ENCODE measurements at places on chromosomes 7 and 10. TPM values are rescaled to one million over a fixed set of nuclear protein-coding genes. Genes with fewer than 3 reads are reported as not detected.

Gene FGL2
- 34.0 TPM for total RNA-seq

Gene POU6F2
- total RNA-seq = not detected

Gene ZPBP
- total RNA-seq = not detected

Gene CACNA2D1
- total RNA-seq = 9.3 TPM

Gene GPR158
- 0.16 TPM for total RNA-seq

Gene SPDYE16
- total RNA-seq = not detected

Gene PAPSS2
- total RNA-seq = 310 TPM

Gene GIMAP8
- total RNA-seq = 4.5 TPM

Gene IFIT2
- 7.5 TPM for total RNA-seq

Gene ZNF511
- total RNA-seq = 78.2 TPM

Gene C10orf67
- total RNA-seq = not detected

Gene FBXO24
- total RNA-seq = 1.8 TPM

Gene PPP1R3C
- 1.9 TPM for total RNA-seq

Gene ATG9B
- total RNA-seq = 1.2 TPM

Gene SVOPL
- total RNA-seq = 0.62 TPM

Gene ADAM12
- 0.64 TPM for total RNA-seq

Gene ASZ1
- not detected for total RNA-seq

Gene C10orf71
- not detected for total RNA-seq

Gene LIPA
- total RNA-seq = 30.4 TPM

Gene SPDYE2
- not detected for total RNA-seq

Gene C10orf105
- total RNA-seq = not detected

Gene TAF5
- 5.5 TPM for total RNA-seq

Gene PRXL2A
- total RNA-seq = 73.5 TPM

Gene MSS51
- 1.4 TPM for total RNA-seq

Gene ZCWPW1
- total RNA-seq = 1.1 TPM

Gene MLXIPL
- total RNA-seq = 15.7 TPM

Gene TFEC
- total RNA-seq = 0.69 TPM

Gene AKR1C1
- total RNA-seq = 13.0 TPM

Gene VPS37D
- total RNA-seq = 0.62 TPM

Gene CCDC7
- 9.9 TPM for total RNA-seq

Gene FAM13C
- 1.0 TPM for total RNA-seq

Gene LAMB4
- total RNA-seq = not detected

Gene BTBD16
- 0.13 TPM for total RNA-seq

Gene GRM3
- total RNA-seq = not detected

Gene EN2
- total RNA-seq = not detected

Gene HOXA13
- total RNA-seq = 33.8 TPM

Gene GIMAP4
- 12.7 TPM for total RNA-seq

Gene CAV2
- total RNA-seq = 4.2 TPM

Gene EPHA1
- total RNA-seq = 18.4 TPM

Gene OR2A7
- 10.7 TPM for total RNA-seq

Gene SEC31B
- total RNA-seq = 6.3 TPM

Gene PRSS2
- total RNA-seq = not detected

Gene OR2A1
- total RNA-seq = not detected

Gene FAM25A
- not detected for total RNA-seq

Gene KIFBP
- total RNA-seq = 28.6 TPM

Measured in colonic mucosa (tissue), 4 donors.